ENCODE measurements at places on chromosomes 13 and 19.

- DNase-seq = no peak
Measured at GRCh38 chr19:15971224-15971780, 22.5 kb downstream of the OR10H4 start.

- DNase-seq = no peak
Measured at GRCh38 chr13:40352380-40352778, 314.1 kb downstream of the FOXO1 start.

DNA sequence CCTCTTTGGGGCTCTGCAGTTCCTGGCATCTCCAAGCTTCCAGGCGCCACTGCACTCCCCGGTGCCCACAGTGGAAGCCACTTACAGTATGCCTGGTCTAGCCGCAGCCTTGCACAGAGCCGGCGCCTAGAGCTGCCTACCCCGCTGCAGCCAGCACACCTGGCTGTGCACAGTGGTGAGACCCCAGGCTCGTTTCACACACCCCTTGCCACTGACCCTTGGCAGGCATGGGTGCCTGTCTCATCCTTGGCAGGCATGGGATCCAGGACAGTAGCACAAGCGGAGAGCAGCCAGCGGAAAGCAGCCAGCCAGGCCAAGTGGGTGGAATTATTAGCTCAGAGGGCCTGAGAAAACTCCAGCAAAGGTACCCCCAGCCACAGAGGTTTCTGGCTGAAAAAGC lies 86.0 kb downstream of the SERP2 start:
- DNase-seq = no peak

DNA sequence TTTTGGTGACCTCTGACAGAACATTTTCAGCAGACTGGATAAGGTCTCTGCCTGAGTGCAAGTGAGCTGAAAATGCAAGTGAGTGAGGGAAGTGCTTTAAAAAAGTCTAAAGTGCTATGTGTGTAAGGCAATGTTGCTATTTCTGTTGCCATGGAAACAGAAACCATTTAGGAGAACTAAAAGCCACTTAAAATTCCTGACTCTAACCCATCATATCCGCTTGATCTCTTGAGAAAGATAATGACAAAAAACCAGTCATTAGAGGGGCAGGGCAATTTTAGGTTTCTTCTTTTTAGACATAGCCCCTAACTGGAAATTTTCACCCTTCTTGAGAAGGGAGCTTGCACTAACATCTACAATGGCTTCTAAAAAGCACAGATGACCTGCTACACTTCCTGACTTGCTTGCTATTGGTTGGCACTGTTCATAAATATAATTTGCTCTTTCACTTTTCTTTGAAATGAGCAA lies at the start of gene CYSLTR2:
Gene CYSLTR2, plus strand, starts transcription at position 458 of the 468 bp plus-strand sequence. CDS start 52,889 bp downstream, outside the sequence.
- peak; percentile 38 for DNase-seq

DNA sequence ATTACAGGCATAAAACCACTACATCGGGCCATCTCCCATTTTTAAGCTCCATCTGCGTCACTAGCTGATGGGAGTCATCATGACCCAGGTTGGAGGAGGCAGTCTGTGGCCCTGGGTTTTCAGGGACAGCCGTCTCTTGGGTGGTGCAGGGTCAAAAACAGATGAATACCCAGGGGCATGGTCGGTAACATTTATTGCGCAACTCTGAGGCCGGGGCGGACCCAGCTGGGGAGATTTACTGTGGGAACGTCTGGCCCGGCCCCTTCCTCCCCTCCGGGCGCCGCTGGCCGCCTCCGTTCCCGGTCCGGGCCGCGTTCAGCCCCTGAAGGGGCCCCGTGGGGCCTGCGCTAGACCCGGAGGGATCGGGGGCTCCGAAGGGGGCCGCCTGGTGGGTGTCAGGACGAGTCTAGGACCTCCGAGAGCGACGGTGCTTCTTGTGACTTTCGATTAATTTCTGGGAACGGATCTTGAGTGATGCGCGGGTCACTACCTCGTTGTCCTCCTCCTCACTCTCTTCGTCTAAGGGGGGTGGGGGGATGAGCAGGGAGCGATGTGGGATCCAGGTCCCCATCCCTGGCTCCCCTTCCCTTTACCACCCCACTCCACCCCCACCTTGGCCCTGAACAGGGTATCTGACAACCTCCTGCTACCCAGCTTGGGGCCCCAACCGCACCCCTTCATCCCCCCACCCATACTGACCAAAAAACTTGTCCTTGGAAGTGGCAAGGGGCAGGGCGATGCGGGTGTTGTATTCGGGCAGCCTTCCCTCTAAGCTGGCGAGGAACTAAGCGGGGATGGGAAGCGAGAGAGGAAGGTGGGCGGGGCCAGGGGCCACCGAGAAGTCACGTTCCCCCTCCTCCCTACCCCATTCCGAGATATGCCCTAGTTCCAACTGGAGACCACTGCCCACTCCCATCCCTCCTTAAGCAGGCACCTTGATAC lies 1.6 kb upstream of the RGL3 start:
- DNase-seq = no peak

DNA sequence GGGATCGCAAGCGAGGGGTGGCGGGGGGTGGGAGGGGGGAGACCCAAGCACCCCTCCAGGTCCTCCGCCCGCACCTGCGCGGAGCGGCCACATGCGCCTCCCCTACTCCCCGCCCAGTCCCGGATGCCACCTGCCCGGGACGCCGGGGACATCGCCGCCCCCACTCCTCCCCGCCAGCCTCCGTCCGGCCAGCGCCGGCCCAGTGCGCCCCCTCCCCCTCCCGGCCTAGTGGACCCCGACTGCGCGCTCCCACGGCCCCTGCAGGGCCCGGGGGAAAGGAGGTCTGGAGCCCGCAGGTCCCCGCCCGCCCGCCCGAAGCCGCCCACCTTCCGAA lies 263 bp downstream of the RHPN2 start:
- DNase-seq = no peak

DNA sequence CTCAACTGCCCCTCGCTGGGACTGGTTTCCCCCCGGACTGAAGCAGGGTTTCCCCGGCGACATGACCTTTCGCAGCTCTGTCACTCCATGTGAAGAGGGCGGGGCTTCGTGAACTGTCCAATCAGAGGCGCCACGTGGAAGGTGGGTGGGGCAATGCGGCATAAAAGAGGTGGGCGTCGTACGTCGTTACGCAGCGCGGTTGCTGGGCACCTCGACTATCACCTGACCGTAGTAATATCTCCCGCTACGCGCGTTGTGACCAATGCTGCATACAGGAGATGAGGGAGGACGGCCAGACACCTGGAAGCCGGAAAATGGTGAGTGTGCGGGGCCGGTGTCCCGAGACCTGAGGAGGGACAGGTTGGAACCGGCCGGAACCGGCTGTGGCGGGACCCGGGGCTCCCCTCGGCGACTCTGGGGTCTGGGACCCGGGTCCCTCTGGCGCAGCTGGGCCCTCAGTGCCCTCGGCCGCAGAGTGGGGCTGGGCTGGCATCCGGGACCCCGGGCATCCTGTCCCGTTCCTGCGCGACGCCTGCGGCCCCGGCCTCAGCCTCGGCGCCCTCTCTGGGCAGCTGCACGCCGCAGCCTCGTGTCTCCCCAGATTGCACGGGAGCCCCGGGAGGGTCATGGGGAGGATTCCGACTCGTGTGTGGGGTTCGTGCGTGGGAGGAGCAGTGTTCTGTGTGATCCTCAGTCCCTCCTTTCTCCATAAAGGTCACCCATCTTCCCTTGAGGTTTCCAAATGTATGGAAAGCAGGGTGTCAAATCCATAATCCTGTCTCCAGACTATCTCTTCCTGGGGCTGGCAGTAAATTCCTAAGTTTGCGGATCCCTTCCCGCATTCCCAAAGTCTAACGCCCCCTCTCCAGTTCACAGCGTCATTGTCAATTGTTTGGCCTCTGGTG lies 32.2 kb downstream of the ZNF136 start:
- peak; percentile 49 for DNase-seq

DNA sequence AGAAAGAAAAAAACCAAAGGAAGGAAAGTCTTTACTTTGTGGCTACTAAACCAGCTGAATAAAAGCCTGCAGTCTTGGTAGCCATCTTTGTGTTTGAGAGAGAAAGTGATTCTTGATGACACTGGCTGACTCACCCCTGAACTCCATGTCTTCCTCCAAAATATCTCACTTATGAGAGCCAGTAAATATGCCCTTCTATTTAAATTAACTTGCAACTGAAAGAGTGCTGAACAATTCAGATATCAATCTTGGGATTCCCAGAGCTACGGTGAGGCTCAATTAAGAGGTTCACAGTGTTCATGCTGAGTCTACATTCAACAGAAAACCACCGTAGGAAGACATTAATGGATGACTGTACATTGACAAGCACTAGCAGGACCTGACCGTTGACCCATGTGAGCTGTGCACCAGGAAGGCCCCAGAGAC lies 57.9 kb downstream of the KCTD12 start:
- DNase-seq = no peak

- no peak for DNase-seq
Measured at GRCh38 chr19:43597876-43598275, 1.5 kb downstream of the ZNF576 start.

GRCh38 chr19:1220976-1221903 lies 15.7 kb downstream of the STK11 start:
- no peak for DNase-seq

DNA sequence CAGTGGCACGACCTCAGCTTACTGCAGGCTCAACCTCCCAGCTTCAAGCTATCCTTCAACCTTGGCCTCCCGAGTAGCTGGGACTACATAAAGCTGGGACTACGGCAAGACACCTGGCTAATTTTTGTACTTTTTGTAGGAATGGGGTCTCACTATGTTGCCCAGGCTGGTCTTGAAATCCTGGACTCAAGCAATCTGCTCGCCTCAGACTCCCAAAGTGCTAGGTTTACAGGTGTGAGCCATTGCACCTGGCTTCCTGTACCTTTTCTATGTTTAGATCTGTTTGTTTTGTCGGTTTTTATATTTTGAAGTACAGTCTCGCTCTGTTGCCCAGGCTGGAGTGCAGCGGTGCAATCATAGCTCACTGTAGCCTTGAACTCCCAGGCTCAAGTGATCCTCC lies 17.5 kb upstream of the TICAM1 start:
- DNase-seq = no peak

GRCh38 chr19:23241419-23241818 lies 8.8 kb downstream of the ZNF724 start:
- DNase-seq = no peak

DNA sequence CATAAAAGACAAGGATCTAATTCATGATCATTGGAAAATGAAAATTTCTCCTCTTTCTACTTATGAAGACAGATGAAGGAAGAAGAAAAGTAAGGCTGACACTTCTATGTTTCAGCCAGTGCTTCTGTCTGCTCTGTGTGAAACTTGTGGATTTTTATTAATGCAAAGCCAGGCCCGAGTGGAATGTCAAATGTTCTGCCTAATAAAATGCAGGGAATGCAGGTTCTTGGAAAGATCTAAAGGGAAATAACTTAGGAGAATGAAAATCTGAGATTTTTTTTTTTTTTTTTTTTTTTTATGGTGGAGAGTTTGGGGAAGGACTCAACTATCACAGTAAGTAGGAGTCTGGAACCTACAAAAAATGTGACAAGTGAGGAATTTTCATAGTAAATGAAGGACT lies 1732.3 kb upstream of the SLC10A2 start:
- DNase-seq = no peak

- DNase-seq = no peak
Measured at GRCh38 chr13:99894840-99895443, 76.6 kb downstream of the ZIC5 start.

GRCh38 chr19:13153569-13154240 lies 3.5 kb downstream of the IER2 start:
- no peak for DNase-seq

GRCh38 chr19:55502197-55502952 lies 14.1 kb downstream of the SSC5D start:
- no peak for DNase-seq

- no peak for DNase-seq
Measured at GRCh38 chr13:97310809-97311436, 88.8 kb downstream of the MBNL2 start.

GRCh38 chr19:43700395-43701000 lies 15.4 kb upstream of the IRGC start:
- peak; percentile 52 for DNase-seq

- DNase-seq = no peak
Measured at GRCh38 chr13:113883921-113884804, 20.3 kb upstream of the GAS6 start.

- no peak for DNase-seq
Measured at GRCh38 chr19:39916851-39917396, 17.5 kb downstream of the FCGBP start.

GRCh38 chr19:40497214-40497613 lies 30.4 kb downstream of the SPTBN4 start:
- DNase-seq = no peak

DNA sequence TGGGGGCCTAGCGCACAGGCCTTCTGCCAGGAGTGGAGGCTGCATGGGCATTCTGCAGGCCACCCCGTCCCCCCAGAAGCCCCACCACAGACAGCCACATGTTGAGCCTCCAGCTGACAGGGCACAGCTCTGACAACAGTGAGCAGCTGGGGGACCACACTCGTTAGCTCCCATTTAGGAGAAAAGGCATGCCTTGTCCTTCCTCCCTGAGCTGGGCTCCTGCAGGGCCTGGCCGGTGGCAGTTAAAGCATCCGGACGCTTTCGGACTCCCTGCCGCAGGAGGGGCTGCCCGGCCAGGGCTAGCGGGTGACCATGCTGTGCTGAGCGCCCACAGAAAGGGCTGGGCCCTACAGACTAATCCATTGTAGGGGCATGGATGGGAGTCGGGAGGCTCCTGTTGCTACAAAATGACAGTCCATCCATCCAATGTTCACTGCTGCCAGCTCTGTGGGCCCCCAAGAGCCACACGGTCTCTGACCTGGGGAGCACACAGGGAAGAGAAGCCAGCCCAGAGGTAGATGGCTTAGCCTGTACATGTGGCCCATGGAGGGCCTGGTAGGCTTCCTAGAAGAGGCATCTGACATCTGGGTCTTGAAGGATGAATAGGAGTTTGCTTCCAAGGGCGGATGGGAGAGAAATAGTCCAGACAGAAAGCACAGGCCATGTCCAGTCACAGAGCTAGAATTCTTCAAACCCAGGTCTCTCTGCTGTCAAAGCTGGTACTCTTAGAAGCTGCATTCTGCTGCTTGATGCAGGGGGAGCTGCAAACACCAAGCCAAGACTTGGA lies 116.5 kb upstream of the VSTM2B start:
- no peak for DNase-seq

DNA sequence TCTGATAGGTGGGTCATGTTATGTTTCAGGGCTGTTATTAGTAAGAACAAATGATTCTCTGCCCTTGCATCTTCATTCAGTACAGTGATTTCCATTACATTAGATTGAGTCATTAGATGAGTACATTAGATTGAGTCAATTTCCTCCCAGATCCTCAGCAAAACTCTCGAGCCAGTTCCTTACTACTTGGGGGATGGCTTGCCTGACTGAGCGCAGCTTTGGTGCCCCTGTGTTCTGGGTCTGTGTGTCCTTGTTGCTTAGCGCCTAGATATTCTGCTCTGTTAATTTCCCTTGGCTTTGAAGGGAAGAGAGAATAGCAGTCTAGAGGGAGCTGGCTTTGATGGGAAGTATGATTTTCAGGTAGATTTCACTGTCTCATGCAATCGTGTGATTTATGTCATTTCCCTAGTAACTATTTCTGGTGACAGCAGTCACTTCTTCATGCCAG lies 19.1 kb upstream of the SCEL start:
- no peak for DNase-seq
